ENCODE measurements at places on chromosomes 3 and 15.

- DNase-seq: no peak
These were observed 63.0 kb upstream of the MB21D2 start for GRCh38 chr3:192980632-192981031.

- DNase-seq: no peak
These were observed 213.8 kb downstream of the RPLP1 start for GRCh38 chr15:69666441-69666882.

DNA sequence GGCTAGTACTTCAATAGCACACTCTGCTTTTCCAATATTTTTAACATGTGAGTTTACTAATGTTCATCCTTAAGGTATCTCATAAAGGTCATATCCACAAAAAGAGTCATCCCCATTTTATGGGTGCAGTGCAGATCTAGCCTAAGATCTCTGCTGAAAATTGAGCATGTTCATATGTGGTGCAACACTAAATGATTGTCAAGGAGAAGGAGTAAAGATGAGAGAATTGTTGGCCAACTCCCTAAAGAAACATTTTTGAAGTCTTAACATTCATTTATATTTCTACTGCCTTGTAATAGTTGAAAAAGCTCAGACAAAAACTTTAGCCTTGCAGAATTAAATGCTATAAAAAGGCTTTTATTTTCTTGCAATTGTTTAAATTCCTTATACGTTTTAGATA is 1159.6 kb downstream of the TBL1XR1 start:
- DNase-seq: no peak

DNA sequence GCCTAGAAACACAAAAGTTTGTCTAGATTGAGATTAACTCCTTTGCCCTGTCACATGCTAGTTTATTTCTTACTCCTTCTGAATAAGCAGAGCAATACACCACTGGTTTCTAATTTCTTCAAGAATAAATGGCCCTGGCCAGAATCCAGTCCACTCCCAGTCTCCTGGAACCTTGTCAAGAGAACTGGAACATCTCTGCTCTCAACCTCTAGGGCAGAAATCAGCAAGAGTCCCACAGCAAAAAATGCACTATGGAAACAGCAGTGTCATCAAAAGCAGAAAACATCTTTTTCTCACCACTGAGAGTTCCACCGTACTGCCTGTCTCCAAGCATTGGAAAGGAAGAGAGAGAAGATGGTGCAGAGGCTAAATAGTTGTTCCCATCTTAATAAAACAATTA is 35.9 kb upstream of the PPP2R3A start:
- no peak for DNase-seq

GRCh38 chr3:172071780-172072330 is 32.5 kb downstream of the FNDC3B start:
- no peak for DNase-seq

DNA sequence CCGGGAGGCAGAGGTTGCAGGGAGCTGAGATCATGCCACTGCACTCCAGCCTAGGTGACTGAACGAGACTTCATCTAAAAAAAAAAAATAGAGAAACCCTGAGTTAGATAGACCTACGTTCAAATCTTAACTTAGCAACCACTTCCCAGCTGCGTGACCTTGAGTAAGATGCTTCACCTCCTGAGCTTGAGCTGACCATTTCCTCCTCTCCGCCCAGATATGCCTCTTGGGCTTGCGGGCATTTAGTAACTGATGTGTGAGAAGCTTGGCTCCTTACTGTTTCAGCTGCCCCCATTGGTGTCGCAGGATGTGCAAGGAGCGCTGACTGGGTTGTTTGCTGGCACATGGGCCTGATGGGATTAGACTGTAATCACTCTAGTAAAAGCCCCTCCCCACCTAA is 26.9 kb upstream of the ATG7 start:
- no peak for DNase-seq

All from right atrium auricular region (tissue), 2 donors.